ENCODE measurements at places on chromosomes 1 and 21. TPM values are rescaled to one million over a fixed set of nuclear protein-coding genes. Genes with fewer than 3 reads are reported as not detected.

- DNase-seq = no peak
Observed at GRCh38 chr1:30197639-30198450, 525.5 kb downstream of the MATN1 start.

DNA sequence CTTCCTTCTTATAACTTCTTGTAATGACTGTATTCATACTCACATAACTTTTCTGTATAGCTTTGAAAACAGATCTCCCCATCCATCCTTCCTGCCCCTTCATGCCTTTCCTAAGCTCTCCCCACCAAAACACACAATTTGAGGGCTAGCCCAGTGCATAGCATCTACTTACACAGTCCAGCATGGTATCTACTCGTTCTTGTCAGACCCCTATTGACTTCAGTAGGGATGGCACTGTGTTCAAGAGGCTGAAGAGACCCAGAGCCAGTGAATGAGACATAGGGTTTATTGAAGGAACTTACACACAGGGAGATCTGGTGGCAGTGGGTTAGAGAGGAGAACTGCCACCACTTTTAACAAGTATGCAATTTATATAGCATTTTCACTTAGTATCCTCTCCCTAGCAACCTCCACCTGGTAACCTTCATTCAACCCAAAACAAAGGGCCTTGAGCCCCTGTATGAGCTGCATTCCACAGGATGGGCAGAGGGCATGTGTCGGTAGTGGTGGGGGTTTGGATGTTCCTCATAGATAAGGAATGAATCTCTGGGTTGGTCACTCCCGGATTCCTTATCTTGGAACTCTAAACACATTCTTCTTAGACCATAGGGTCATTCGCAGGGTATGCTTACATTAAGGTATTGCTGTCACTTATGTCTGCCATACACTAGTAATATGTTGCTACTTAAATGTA is 64.9 kb upstream of the GNG12 start:
- no peak for DNase-seq

- DNase-seq = no peak
Observed at GRCh38 chr1:55968661-55969060, 610.7 kb downstream of the PLPP3 start.

GRCh38 chr1:69914976-69915765 is 290.2 kb downstream of the LRRC40 start:
- no peak for DNase-seq

The EXTL1 gene
- not detected for polyA plus RNA-seq

The GGPS1 gene
- 45.8 TPM for polyA plus RNA-seq

The TIE1 gene
- not detected for polyA plus RNA-seq

DNA sequence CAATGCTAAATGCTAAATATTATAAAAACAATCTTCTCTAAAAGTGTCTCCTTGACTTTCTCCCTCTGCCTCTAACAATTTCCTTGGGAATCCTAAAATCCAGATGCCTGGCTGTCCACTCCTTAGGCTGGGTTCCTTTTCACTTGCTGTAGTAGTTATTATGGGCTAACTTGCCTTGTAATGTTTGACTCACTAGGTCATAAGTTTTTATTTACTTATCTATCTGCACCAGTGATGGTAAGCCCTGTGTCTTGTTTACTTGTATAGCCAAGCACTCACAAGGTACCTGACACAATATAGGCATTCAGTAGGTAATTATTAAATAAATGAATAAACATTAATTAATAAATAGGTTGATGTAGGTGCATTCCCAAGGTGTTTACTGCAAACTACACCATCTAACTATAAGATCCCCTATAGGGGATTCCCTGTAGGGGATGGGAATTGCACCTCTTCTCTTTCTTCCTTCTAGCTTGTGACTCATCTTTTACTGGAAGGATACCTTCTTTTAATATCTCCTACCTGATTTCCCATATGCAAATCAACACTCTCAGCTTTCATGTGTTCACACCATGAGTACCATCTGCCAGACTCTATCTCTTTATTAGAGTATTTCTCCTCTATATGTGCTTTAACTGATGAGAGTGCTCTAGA is 14.7 kb upstream of the CHIA start:
- no peak for DNase-seq

The CLDN14 gene
- not detected for polyA plus RNA-seq

GRCh38 chr1:98490099-98490498 is 171.4 kb upstream of the SNX7 start:
- no peak for DNase-seq
